ENCODE measurements at places on chromosomes 2 and 18.
A peak's percentile ranks its signal among the peaks of the same experiment; 100 is the strongest.

GRCh38 chr2:64114063-64114911, 29.9 kb downstream of the PELI1 start:
- no peak for DNase-seq

GRCh38 chr2:111618226-111618977, 265.6 kb downstream of the ANAPC1 start:
- DNase-seq: no peak

GRCh38 chr2:10538224-10538894, 90.2 kb upstream of the ODC1 start:
- DNase-seq: no peak

- DNase-seq: no peak
Measured at GRCh38 chr18:54957296-54957832, 1.9 kb downstream of the CCDC68 start.

- no peak for DNase-seq
Measured at GRCh38 chr2:34204560-34204959, 605.5 kb upstream of the FAM98A start.

- no peak for DNase-seq
Measured at GRCh38 chr2:40101131-40101575, 322.1 kb upstream of the THUMPD2 start.

- no peak for DNase-seq
Measured at GRCh38 chr2:45026924-45027450, 17.7 kb upstream of the SIX2 start.

- DNase-seq: no peak
Measured at GRCh38 chr2:200810252-200810997, 1.3 kb upstream of the BZW1 start.

GRCh38 chr2:15603948-15604347, 12.3 kb downstream of the DDX1 start:
- no peak for DNase-seq

DNA sequence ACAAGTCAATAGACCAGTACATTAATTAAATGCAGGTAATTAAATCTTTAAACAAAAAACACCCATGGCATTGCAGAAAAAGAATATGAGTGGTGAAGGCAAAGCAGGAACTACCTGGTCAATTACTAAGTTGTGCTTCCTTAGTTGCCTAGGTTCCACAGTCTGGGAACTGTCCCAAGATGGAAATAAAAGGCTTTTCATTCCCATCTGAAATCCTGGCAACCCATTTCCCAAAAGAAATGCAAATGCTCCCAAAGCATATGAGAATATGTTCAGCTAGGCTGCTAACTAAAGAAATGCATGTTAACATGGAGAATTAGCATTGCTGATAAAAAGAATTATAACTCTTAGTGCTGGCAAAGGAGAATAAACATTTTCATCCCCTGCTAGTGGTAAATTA, 177.8 kb downstream of the TMEM163 start:
- DNase-seq: no peak

GRCh38 chr2:195445639-195446038, 211.4 kb upstream of the SLC39A10 start:
- DNase-seq: no peak

GRCh38 chr2:174846941-174847938, 83.0 kb upstream of the CHRNA1 start:
- no peak for DNase-seq

- DNase-seq: no peak
Measured at GRCh38 chr2:202442882-202443281, 66.8 kb downstream of the BMPR2 start.

- DNase-seq: peak; percentile 16
Measured at GRCh38 chr2:141554810-141555209, 576.0 kb downstream of the LRP1B start.

DNA sequence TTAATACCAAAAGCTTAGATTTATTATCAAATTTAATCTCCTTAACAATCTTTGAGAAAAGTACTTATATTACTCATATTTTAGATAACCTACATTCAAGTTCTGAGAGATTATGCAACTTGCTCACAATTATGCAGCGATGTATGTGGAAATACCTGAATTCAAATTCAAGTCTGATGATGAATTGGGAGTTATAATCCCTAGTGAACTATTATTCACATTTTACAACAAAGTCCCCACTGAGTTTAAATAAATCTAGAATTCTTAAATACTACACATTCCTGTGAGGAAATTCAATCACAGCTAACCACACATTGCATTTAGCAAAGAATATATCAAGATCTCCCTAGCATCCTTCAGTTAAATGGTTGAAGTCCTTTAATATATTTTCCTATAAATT, 278.4 kb downstream of the NOL4 start:
- DNase-seq: no peak

DNA sequence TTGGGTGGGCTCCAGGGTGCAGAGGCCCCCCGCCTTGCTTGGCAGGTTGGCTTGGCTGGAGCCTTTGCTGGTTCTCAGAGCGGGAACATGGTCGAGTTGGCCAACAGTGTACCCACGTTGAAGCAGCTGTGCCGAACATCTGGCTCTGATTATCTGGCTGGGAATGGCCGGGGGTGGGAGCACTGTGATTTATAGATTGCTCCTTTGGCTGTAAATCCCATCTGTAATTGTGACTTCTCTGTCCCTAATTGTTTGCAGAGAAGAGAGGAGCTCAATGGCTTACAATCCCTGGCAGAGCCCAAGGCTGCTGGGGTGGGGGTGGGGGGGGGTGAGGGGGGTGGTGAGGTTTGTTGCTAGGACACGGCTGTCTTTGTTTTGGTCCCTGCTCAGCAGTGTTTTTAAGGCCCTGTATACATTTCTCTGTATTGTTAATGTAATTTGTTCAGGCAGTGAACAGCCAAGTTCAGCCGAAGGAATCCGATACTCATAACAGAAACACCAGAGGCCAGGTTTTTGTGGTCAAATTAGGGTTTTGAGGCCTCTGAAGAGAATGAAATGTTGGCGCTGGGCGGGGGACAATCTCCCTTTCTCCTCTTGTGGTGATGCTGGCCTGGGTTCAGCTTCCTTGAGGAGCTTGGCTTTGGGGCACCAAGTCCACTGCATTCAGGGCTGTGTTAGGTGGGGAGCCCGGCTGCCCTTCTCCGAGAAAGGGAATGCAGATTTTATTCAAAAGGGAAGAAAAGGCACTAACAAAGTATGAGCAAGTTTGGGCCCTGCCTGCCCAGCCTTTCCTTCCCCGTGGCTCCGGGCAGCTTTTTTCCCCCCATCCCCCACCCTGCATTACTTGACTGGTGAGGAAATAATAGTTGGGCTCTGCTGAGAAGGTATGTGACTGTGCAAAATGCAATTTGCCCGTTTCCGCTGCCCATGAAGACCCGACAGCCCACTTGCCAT, 82.5 kb downstream of the TCF7L1 start:
- no peak for DNase-seq

- DNase-seq: no peak
Measured at GRCh38 chr2:105785095-105785847, 40.6 kb downstream of the NCK2 start.
